ENCODE measurements at places on chromosomes 6 and 20.

DNA sequence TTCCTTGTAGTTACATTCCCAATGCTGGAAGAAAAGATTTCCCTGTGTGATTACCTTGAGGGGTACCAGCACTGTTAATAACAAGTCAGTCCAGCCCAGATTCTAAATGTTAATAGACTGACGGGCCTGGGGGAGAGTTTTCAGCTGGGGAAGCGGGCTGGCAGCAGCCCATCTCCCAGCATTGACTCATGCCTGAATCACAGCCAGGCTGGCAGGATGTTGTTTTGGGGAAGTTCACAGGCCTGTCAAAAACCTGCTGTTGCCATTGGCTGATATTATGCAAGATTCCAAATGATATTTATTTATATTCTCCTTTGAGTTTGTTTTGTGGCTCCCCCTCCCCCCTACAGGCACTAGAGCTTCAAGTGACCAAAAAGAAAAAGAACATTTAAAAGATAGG, 213.9 kb upstream of the CNR1 start:
- no peak for DNase-seq

GRCh38 chr6:16041327-16041726, 87.6 kb upstream of the MYLIP start:
- no peak for DNase-seq

DNA sequence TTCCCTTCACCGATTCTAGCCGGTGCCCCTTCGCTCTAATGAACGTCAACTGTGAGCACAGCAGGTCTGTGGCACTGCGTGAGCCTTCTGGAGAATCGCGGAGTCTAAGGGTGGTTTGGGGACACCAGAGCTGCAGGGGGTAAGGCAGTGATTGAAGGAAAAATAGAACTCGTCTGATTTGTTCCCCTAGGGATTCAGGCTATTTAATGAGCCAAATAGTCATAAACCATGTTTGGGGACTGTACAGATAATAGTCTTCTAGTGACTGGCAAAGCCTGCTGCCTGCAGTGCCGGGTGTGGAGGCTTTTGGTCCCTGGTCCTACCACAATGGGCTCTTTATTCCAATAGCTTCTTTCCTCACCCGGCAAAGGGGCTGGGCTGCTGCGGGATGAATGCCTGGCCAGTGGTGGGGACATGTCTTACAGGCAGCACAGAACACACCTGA, 11.1 kb upstream of the NTSR1 start:
- DNase-seq, result no peak

DNA sequence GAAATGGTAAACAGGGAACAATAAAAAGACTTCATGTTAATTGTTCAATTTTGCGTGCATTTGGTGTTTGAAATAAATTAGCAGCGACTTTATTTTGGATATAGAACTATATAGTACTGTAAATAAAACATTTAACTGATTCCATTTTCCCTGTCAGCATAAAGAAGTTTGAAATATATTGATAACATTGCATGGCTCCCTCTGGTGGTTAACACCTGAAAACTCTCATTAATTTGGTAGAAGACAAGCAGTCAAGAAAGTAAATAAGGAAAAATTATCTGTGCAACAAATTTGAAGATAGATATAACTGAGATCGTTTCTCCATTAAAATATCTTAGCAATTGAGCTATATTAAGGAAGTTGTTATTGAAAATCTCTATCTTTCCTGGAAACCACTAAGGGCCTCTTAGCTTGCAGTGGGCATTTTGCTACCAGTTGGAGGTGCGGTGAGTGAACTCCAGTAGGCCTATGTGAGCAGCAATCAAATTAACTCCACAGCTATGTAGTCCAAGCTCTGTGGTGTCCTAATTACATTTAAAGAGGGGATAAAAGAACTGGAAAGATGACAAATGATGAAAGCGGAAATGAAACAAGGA, 435.7 kb upstream of the FKBP1C start:
- no peak for DNase-seq

GRCh38 chr20:60102665-60103210, 144.5 kb downstream of the CDH26 start:
- DNase-seq, result no peak

- peak; percentile 52 for DNase-seq
These were observed 14.0 kb downstream of the RREB1 start for GRCh38 chr6:7121700-7122241.

GRCh38 chr6:6997263-6998193, 110.2 kb upstream of the RREB1 start:
- no peak for DNase-seq

DNA sequence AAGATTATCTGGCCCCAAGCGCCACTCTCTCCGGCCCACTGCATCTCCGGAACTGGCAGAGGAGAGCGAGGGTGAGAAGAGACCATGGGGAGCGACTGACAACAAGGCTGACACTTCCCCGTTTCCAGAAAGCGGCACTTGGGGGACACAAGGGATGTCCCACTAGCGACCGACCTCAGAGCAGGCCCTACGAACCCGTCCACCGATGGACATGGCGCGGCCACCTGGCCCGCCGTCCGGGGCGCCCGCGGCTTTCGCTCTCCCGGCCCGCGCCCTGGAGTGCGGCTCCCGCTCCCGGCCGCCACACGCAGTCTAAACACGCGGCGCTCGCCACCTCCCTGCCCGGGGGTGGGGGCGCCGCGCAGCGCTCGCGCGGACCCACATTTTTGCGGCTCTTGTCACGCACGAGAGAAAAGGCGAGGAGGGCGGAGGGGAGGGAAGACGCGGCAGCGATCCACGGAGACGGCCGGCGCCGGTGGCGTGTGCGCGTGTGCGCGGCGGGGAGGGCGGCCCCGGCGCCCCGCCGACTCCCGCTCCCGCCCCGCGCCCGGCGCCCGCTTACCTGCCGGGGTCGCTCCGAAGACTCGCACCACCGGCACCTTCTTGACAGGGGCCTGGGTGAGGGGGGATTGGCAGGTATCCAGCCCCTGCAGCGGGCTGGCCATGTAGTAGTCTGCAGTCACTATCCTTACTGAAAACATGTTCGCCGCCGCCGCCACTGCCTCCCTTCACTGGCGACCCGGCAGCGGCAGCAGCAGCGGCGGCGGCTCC, 645 bp downstream of the REV3L start:
- DNase-seq, result peak; percentile 73

- peak; percentile 21 for DNase-seq
These were observed 233.7 kb downstream of the DLL1 start for GRCh38 chr6:170057034-170057734.

GRCh38 chr20:62983210-62983609, 23.6 kb downstream of the BHLHE23 start:
- DNase-seq, result no peak

DNA sequence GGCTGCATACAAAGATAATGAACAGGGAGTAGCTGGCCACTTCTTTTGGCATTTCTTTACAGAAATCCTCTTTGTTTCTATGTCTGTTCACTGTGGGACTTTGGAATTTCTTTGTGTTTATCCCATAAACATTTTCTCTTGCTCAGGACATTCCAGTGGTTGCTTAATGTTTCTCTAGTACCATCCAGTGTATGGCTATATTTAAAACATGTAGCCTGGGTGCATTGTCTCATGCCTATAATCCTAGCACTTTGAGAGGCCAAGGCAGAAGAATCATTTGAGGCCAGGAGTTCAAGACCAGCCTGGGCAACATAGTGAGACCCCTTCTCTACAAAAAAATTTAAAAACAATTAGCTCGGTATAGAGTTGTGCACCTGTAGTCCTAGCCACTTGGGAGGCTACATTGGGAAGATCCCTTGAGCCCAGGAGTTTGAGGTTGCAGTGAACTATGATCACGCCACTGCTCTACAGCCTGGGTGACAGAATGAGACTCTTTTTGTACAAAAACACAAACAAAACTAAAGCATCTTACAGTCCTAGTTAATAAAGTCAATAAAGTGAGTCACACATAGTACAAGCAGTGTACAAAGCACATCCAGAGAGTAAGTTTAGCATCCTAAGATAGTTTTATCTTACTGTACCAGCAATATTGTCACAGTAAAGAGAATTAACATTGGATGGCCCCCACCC, 63.3 kb downstream of the ZFAND3 start:
- DNase-seq, result no peak

- peak; percentile 95 for DNase-seq
These were observed 3.9 kb upstream of the MICB start for GRCh38 chr6:31493875-31494694.

DNA sequence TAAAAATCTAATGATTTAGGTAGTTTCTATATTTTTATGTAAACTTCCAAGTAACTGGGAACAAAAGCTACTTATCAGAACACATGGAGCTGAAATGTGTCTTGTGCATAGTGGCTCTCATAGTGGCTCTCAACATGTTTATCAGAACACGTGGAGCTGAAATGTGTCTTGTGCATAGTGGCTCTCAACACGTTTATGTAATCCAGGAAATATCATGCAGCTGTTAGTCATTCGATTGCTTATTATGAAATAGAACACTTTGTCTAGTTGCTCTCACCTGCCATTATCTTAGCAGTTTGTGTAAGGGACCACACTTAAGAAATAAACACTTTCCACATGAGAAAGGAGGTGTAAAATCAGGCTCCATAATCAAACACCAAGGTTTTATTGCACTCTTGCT, 119.2 kb upstream of the ASCC3 start:
- DNase-seq, result no peak

Data from endodermal cell (in vitro differentiated cells).